NCI-H1417 (cell line): ENCODE measurements at places on chromosomes 3 and 15.

GRCh38 chr3:120438665-120439370, 12.0 kb downstream of the FSTL1 start:
- no peak for DNase-seq

DNA sequence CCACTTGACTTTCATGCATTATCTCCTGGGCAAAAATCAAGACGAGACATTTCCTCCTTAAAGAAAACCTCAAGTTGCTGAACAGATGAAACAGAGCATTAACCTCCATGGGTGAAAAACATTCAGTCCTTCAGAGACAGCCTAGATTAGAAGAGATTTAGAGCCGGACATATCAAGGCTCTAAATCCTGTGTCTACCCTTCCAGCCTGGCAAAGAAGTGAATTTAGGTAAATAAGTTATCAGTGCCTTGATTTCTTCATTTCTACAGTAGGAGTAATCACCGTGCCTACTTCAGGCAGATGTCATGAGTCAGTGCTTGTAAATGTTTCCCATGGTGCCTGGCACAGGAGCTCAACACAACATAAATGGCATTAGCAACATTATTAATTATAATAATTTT, 159.3 kb upstream of the PRICKLE2 start:
- no peak for DNase-seq

DNA sequence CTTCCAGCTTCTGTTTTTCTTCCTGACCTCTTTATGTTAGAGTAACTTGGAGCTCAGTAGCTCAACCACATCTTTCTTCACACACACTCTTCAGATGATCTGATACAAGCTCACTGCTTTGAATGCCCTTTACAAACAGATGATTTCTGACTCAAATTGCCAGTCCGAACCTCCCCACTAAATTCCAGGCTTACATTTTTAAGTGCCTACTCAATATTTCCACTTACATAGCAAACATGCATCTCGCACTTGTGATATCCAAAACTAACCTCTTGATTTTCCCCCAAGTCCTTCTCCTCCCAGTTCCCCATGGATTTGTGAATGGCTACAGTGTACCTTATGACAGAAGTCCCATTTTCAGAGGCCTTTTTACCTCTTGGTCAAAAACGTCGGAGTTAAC, 139.1 kb downstream of the GBE1 start:
- no peak for DNase-seq

- no peak for DNase-seq
Observed at GRCh38 chr3:167502401-167502800, 28.6 kb upstream of the SERPINI2 start.

DNA sequence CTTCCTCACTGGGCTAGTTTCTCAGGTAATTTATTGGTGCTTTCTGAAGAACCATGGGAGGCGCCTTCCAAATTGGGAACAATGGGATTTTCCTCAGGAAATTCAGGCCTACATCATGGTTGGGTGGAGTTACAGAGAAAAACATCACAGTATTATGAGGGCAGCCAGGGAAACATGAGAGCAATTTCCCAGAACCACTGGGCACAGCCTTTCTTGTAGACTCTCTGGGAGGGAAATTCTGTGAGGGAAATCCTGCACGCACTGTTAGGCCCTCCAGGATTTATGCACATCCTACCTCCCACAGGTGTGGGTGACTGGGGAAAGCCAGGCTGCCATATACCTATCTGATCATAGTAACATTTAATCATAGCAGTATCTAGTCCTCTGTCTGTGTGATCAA, 13.2 kb downstream of the POPDC2 start:
- no peak for DNase-seq

- DNase-seq, result peak; percentile 77
Observed at GRCh38 chr15:91854639-91854990, 1.1 kb downstream of the SLCO3A1 start.

DNA sequence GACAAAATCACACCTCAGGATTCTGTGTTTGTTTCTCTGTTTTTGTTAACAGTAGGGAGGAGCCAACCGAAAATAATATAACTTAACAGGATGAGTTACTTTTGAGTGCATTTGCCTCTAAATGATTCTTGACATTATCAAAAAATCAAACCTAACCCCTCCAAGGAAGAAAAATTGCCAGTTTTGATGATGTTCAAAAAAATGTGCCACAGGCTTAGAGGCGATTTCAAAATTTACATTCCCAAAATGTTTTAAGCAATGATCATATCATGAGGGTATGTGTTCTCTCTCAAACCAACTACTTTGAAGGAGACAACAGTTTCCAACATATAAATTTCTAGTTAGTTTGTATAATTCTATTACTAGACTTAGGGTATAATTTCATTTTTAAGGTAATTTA, 6.7 kb downstream of the VGLL3 start:
- DNase-seq, result no peak

- no peak for DNase-seq
Observed at GRCh38 chr3:117799387-117799735, 1089.8 kb downstream of the TUSC7 start.

GRCh38 chr3:6491768-6492167, 369.1 kb upstream of the GRM7 start:
- no peak for DNase-seq

DNA sequence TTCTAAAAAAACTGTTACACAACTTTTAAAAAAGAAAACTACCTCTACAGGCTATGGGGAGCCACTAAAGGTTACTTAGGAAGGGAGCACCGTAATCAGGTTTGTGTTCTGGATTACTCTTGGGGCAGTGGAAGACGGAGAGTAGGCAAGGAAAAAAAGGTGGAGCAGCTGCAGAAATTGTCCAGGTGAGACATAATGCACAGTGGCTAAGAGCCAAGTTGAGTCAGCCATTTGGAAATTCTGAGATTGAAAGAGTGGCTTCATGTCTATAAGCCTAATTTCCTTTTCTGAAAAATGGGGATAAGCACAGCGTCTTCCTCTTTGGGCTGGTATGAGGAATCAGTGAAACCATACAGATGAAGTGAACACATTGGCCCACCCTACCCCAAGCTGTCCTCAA, 195.2 kb downstream of the CADPS start:
- DNase-seq, result no peak

GRCh38 chr3:86388820-86389219, 602.1 kb downstream of the VGLL3 start:
- peak; percentile 22 for DNase-seq

DNA sequence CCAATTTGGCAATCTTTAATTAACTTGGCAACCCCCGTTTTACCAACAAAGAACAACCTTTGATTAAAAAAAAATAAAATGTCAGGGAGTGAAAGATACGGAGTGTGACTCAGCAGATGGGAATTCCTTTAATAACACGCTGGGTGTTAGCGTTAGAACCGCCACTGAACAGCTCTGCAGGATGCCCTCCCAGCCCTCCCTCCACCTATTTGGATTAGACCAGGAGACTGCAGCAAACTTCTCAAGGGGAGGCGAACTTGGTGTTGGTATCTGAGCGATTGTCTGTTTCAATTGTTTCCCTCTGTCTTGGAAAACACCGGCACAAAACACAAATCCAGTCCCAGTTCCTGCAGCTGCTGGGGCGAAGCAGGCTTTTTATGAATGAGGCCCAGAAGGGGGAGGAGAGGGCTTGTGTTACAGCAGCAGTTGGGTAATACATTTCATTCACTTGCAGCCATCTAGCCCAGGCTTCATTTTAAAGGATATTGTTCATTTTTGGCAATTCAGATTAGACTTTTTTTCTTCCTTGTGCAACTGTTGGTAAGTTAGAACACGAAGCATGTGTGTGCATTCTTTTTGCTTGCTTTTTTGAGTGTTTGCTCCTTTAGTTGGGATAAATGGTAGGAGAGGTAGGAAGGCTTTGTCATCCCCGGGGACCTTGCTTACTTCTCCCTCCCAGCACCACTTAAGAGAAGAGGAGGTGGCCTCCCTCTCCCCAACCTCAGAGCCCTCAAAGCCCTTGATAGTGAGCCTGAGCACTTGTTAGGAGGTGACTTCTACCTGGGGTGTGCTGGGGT, 152.3 kb downstream of the IGF1R start:
- DNase-seq, result peak; percentile 91

DNA sequence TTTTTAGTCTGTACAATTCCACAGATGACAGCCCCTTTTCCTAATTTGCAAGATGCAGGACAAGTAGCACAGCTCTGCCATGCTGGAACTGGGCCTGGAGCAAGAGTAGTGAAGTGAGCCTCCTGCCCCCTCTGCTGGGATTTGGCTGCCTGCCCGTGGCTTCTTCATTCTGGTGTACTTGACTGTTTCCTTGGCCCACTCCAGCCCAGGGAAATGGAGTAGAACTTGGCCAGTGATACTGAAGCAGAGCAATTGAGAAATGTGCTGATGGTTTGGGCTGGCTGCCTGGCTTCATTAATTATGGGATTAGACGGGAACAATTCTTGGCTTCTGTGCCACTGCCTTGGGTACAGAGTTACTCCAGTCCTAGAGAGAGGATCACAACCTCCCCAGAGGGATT, 2.8 kb downstream of the GPD1L start:
- no peak for DNase-seq

GRCh38 chr3:20051123-20051806, 11.0 kb downstream of the KAT2B start:
- no peak for DNase-seq

DNA sequence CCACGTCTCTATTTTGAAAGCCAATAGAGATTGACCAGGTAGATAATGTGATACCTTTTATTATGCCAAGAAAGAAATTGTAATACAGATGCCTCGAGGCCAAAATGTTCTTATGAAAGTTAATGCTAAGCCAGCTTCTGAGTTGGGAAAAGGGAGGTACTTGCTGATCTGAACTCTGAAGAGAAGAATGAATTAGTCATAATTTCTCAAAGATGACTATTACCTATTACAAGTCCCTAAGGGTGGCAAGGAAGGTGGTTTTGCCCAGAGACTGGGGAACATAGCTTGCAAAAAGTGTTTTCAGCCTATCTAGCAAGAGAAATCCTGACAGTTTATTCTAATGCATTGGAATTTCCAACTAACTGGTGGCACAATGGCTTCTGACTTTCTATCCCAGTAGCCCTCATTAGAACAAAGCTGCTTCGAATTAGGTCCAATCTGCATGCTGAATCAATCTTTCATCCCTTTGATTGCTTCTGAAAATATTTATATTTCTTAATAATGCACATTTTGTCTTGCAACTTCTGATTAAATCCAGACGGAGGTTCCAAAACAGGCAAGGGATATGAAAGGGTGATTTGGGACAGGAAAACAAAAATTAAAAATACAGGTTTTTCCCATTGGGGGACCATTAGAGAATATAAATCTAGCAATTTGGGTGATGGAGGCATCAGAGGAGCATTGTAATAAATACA, 17.7 kb upstream of the NR2F2 start:
- no peak for DNase-seq

DNA sequence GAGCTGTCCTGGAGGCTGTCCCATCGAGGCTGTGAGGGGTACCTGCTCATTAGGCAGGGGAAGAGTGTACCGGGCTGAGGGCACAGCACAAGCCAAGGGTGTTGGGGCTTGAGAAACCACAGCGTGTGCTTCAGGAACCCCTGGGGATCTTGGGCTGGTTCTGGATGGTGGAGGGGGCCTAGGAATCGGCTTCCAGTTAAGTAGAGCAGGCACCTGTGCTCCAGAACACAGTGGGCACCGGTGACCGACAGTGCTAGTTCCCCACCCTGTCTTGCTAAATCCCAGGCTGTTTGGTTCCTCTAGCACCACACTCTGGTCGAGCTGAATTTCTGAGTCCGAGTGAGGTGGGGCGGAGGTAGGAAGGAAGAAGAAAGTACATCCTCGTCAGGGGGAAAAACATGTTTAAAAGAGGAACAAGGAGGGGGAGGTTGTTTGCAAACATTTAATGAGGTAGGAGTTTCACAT, 29.1 kb downstream of the SLC6A6 start:
- no peak for DNase-seq
